HepG2 (cell line): ENCODE measurements at places on chromosomes 1 and 21. TPM values are rescaled to one million over a fixed set of nuclear protein-coding genes. Genes with fewer than 3 reads are reported as not detected.

- no peak overlapping the region for H3K27ac ChIP-seq
- H3K27me3 ChIP-seq, result 0 out of 3 replicates have a peak, but pooled peaks cover 4% of the 10 kb centered on the region
- no peak overlapping the region for H3K4me3 ChIP-seq
- no peaks in the 10 kb centered on the region for H3K4me1 ChIP-seq
These were observed 443.6 kb downstream of the PLPP3 start for GRCh38 chr1:56135864-56136147.

- DNase-seq, result no peak
- H3K36me3 ChIP-seq, result no peaks in the 10 kb centered on the region
- no peak overlapping the region for H3K27ac ChIP-seq
- H3K4me3 ChIP-seq, result no peak overlapping the region
- no peaks in the 10 kb centered on the region for H3K4me1 ChIP-seq
These were observed 37.1 kb upstream of the EXO1 start for GRCh38 chr1:241810769-241811405.

- no peaks in the 10 kb centered on the region for H3K36me3 ChIP-seq
- no peak for DNase-seq
- 0 out of 2 replicates have a peak, but pooled peaks cover 7% of the 10 kb centered on the region for H3K4me1 ChIP-seq
- H3K4me3 ChIP-seq, result no peak overlapping the region
- no peaks in the 10 kb centered on the region for H3K27me3 ChIP-seq
These were observed 16.1 kb downstream of the C1orf52 start for GRCh38 chr1:85243372-85243771.

DNA sequence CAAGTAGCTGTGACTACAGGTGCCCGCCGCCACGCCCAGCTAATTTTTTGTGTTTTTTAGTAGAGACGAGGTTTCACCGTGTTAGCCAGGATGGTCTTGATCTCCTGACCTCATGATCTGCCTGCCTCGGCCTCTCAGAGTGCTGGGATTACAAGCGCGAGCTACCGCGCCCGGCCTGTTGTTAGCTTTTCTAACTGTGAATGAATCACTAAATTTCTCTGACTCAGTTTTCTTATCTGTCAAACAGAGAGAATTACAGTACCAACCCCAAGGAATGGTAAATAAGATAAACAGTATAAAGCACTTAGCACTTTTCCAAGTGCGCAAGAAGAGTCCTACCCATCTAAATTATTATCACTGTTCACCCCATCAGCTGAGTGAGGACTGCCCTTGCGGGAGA lies 193.6 kb downstream of the VAV3 start:
- no peak overlapping the region for H3K4me3 ChIP-seq
- no peaks in the 10 kb centered on the region for H3K4me1 ChIP-seq
- no peak for DNase-seq
- H3K27ac ChIP-seq, result no peak overlapping the region
- no peaks in the 10 kb centered on the region for H3K27me3 ChIP-seq
- H3K36me3 ChIP-seq, result no peaks in the 10 kb centered on the region

DNA sequence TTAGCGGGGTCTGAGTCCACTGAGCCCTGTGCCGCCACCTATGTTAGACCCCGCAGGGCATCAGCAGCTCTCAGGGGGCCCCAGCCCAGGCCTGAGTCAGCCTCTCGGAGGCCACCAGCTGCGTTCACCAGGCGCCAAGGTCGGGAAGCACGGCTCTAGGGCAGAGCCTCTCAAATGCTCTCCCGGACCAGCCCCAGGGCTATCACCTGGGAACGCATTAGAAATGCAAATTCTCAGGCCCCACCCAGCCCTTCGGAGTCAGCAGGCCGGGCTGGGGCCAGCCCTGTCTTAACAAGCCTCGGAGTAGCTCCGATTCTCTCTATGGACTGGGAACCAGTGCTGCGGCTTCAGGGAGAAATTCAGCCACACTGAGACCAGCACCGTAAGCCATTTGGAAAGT lies 37.2 kb upstream of the TSPEAR start:
- H3K4me3 ChIP-seq, result no peak overlapping the region
- no peaks in the 10 kb centered on the region for H3K36me3 ChIP-seq
- no peaks in the 10 kb centered on the region for H3K4me1 ChIP-seq
- no peak for DNase-seq
- no peak overlapping the region for H3K27ac ChIP-seq

GRCh38 chr1:208007938-208008342 lies 97.0 kb upstream of the CD34 start:
- H3K27ac ChIP-seq, result no peak overlapping the region
- H3K4me3 ChIP-seq, result no peak overlapping the region
- H3K4me1 ChIP-seq, result no peaks in the 10 kb centered on the region
- H3K36me3 ChIP-seq, result no peaks in the 10 kb centered on the region
- no peak for DNase-seq

The GABRD gene
- not detected in 2 replicates for total RNA-seq

The LORICRIN gene
- not detected in 2 replicates for total RNA-seq

The RGS8 gene
- total RNA-seq, result not detected in 2 replicates

GRCh38 chr1:22252251-22252650 lies 109.4 kb upstream of the WNT4 start:
- H3K36me3 ChIP-seq, result no peaks in the 10 kb centered on the region
- H3K4me3 ChIP-seq, result no peak overlapping the region
- H3K4me1 ChIP-seq, result no peaks in the 10 kb centered on the region
- no peak for DNase-seq
- peaks cover 13% of the 10 kb centered on the region for H3K27me3 ChIP-seq

DNA sequence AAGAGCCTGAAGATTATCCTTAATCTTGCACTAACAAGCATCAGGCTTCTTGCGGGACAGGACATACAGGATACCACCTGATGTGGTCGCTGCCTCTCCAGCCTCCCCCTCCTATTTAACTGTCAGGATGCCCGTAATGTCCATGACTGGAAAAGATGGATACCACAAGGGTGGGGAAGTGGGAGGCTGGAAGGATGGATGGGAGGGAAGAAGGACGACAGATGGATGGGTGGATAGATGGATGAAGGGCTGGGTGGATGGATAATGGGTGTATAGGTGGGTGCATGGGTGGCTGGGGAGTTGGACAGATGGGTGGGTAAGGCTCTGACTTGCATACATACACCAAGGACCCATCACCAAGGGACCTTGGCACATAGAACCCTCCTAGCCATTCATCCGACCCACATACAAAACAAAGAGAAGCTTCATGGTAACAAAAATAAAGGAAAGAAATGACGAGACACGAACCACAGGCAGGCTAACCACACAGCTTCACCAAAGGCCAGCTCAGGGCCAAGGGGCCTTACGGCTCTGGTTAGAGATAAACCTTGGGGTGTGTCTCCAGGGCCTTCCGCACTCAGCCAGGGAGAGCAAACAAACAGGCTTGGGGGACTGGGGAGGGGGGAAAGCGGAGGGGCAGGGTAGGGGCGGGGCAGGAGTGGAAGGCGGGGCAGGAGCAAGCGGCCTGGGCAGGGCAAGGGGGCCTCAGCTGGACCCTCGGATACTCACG lies 50.5 kb downstream of the HSPG2 start:
- no peak overlapping the region for H3K4me3 ChIP-seq
- H3K4me1 ChIP-seq, result no peaks in the 10 kb centered on the region
- no peaks in the 10 kb centered on the region for H3K27me3 ChIP-seq
- no peak for DNase-seq

GRCh38 chr1:28200234-28200873 lies 23.9 kb upstream of the PTAFR start:
- peaks cover 11% of the 10 kb centered on the region for H3K4me1 ChIP-seq
- H3K4me3 ChIP-seq, result no peak overlapping the region
- H3K27ac ChIP-seq, result no peak overlapping the region
- peaks cover 17% of the 10 kb centered on the region for H3K36me3 ChIP-seq
- H3K27me3 ChIP-seq, result no peaks in the 10 kb centered on the region

DNA sequence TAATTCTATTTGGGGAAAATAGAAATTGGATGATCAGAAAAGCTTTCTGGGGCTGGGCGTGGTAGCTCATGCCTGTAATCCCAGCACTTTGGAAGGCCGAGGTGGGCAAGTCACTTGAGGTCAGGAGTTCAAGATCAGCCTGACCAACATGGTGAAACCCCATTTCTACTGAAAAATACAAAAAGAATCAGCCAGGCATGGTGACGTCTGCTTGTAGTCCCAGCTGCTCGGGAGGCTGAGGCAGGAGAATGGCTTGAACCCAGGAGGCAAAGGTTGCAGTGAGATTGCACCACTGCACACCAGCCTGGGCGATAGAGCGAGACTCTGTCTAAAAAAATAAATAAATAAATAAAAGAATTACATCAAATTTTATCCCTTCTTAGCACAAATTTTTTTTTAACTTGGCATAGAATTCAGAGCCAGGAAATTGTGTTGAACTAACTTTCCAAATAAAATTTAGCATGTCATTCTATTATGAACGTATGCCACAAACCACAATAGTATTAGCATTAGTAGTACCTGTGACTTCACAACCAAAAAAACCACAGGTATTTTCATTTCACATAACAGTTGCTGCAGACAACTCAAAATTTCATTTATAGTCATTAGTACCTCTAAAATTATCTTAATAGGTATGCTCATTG lies 4.5 kb upstream of the ANKRD13C start:
- peaks cover 15% of the 10 kb centered on the region for H3K4me1 ChIP-seq
- no peak for DNase-seq
- H3K36me3 ChIP-seq, result no peaks in the 10 kb centered on the region
- no peak overlapping the region for H3K27ac ChIP-seq
- H3K27me3 ChIP-seq, result no peaks in the 10 kb centered on the region
- H3K4me3 ChIP-seq, result no peak overlapping the region
